Stimulated activated CD8-positive, alpha-beta memory T cell treated with anti-CD3 and anti-CD28 coated beads, Interleukin-2, amount 100 ng/mL, for 1 hour (primary cell): ENCODE measurements at places on chromosomes 3 and 15.

- DNase-seq, result no peak
These were observed 516.7 kb upstream of the MDFIC2 start for GRCh38 chr3:70829092-70829491.

GRCh38 chr3:141737093-141737492 lies 1.0 kb upstream of the RNF7 start:
- DNase-seq, result no peak

DNA sequence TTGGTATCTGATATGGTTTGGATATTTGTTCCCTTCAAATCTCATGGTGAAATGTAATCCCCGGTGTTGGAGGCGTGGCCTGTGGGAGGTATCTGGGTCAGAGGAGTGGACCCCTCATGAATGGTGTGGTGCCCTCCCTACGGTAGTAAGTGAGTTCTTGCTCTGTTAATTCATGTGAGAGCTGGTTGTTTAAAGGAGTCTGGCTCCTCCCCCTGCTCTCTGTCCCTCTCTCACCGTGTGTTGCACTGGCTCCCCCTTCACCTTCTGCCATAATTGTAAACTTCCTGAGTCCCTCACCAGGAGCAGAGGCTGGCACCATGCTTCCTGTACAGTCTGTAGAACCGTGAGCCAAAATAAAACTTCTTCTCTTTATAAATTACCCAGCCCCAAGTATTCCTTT lies 246.9 kb upstream of the AGTR1 start:
- no peak for DNase-seq

DNA sequence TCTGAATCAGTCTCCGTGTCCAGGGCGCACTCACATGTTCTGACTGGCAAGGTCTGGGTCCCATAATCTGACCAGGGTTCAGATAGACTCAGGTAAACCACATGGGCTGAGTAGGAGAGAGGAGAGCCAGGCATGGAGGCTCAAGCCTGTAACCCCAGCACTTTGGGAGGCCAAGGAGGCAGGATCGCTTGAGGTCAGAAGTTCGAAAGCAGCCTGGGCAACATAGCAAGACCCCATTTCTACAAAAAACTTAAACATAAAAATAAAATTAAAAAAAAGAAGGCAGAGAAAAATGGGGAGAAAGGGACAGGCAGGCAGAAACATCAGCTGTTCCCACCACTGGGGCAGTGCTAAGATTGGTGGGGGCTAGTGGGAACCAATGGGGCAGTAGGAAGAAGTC lies 5.4 kb downstream of the TMEM43 start:
- DNase-seq, result no peak

- DNase-seq, result no peak
These were observed 165.1 kb upstream of the GOLIM4 start for GRCh38 chr3:168260859-168261258.

- DNase-seq, result no peak
These were observed 14.7 kb downstream of the IGSF11 start for GRCh38 chr3:119019767-119020518.

DNA sequence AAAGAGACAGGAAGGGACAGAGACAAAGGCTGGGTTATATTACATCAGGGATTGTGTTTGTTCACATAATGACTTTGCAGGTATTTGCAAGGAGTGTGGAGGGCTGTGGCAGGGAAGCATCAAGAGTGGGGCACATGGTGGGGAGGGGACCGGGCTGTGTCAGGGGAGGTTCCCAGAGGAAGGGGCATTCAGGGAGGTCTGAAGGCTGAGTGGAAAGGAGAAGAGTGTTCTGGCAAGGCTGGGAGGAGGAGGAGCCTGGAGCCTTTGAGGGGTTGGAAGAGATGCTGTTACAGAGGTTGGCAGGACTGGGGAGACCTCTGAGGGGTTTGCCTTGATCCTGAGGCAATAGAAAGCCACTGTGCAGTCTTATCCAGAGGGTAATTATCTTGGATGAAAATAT lies 49.4 kb downstream of the EXOG start:
- no peak for DNase-seq

DNA sequence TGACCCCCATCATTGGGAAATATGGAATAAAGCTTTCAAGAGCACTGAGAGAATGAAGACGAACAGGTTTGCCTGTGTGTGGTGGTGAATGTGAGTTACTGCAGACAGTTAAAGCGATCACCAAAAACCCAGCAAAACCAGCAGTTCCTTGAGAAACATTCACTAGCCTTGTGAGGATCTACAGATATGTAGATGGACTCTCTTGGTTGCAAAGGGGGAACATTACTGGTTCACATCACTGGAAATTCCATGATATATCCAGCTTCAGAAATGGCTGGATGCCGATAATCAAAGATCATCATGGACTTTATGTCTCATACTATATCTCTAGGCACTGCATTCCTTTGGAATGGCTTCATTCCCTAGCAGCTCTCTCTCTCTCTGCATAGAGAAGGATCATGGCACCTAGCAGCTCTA lies 10.2 kb upstream of the HERC1 start:
- no peak for DNase-seq

GRCh38 chr3:18847583-18848197 lies 300.6 kb upstream of the KCNH8 start:
- no peak for DNase-seq

GRCh38 chr3:45758871-45759270 lies 37.5 kb downstream of the SLC6A20 start:
- DNase-seq, result no peak

GRCh38 chr3:168047190-168047795 lies 48.4 kb downstream of the GOLIM4 start:
- no peak for DNase-seq

- DNase-seq, result no peak
These were observed 1.0 kb downstream of the NGRN start for GRCh38 chr15:90266485-90266884.

DNA sequence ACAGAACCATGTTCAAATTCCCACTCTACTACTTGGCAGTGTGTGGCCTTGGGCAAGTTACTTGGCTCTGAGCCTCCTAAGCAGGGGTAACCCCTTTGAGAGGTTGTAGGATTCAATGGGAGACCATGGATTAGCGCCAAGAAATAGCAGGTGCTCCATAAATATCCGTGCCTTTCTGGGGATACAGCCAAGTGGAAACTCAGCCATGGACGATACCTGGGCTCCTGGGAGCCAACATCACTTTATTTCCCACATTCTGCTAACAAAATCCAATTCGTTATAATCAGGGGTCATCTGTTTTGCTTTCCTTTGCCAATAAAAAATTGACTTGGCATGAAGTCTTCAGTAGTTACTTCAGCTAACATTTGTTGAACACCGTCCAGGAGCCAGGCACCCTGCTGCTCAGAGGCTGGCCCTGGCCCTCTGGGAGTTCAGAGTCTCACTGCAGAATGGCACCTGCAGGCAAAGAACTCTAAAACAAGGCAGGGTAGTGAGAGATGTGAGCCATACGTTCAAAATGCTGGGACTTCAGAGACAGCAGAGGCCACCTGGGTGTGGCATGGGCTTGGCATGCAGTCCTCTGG lies 42.3 kb downstream of the ZDHHC19 start:
- DNase-seq, result no peak
